Stimulated activated CD4-positive, alpha-beta T cell treated with anti-CD3 and anti-CD28 coated beads, Interleukin-2, amount 100 ng/mL, for 4 hours (primary cell): ENCODE measurements at places on chromosomes 3 and 15.

DNA sequence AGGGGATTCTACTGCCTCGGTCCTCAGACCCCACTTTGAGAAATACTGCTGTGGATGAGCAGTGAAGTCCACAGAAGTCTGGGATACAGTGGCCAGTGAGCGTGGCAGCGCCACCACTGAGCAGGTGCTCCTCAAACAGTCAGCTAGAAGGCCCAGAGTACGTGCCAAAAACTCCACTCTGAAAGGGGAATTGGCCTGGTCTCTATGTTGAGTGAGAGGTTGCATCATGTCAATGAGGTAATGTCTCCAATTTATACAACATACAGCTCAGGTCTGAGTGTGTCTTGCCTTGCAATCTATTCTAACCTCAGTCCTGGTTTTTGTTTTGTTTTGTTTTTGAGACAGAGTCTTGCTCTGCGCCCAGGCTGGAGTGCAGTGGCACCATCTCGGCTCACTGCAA, 53.3 kb upstream of the ETV5 start:
- no peak for DNase-seq

DNA sequence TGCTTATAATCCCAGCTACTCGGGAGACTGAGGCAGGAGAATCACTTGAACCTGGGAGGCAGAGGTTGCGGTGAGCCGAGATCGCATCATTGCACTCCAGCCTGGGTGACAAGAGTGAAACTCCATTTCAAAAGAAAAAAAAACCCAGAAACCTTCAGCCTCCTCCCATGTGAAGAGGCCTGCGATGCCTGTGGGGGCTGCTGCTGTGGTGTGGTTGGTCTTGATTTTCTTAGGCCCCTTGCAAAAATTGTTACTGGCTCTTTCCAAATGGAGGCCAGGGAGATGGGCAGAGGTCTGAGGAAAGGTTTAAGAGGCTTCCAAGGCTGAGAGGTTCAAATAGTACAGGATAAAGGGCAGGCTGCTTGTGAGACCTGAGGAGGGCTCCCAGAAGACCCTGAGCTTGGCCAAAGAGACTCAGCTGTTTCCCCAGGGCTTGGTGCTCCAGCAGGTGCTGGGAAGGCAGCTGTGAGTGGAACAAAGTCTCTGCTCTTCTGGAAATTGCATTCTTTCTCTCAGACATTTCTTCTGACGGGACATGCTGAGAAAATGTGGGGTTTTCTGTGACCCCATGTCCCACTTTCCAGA, 18.4 kb downstream of the GCSAM start:
- DNase-seq, result no peak

DNA sequence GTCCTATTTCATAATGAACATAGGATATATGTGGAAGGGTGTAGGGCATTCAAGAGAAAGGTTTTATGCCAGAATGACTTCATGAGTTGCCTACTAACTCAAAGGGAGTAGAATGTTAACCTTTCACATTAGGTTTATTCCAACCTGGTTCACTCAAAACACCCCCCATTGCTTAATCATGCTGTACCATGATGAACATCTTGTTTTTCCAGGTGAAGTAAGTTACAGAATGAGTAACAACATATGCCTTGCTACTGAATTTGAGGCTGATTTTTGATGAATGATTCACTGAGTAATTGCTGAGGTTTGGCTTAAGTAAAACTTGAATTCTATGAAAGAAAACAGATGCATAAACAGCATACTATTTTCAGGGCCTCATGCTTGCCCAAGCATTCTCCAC, 5.9 kb upstream of the CLDN16 start:
- DNase-seq, result no peak

DNA sequence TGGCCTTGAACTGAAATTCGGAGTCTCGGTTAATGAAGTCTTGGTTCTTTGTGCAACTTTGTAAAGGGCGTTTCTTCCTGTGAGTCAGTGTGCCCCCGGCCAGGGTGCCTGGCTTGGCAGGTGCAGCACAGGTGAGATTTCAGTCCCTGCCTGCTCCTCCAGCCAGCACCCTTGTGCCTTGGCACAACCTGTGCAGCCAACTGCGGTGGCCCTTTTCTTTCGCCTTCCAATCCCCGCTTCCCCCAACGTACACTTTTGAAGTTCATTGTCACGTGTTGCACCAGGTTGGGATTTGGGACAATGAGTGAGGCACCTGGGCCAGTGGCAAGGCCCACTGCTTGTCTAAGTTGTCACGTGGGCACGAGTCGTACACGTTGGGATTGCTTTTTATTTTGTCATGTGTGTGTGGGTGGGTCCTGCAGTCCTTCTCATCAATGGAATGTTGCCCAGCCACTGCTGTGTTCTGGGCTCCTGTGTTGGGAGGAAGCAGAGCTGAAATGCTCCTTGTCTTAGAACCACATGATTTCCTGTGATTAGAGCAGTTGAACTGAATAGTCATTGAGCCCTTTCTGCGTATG, 242.9 kb upstream of the BHLHE40 start:
- no peak for DNase-seq

GRCh38 chr15:101579631-101580163, 72.5 kb downstream of the TM2D3 start:
- DNase-seq, result no peak

DNA sequence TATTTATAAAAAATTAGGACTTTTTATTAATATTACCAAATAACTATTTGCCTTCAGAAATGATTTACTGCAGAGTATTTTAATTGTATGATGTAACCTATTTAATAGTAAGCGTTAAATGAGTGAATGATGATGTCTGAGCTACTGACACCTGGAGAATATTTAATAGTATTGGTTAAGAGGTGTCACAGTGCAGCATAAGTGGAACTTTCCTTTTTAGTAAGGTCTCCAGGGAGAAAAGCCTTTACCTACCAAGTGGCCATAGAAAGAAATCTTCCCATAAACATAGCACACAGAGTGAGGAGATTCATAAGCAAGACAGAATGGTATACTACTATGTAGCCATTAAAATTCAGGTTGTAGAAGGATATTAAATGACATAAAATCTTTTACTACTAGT, 441.7 kb downstream of the TBL1XR1 start:
- no peak for DNase-seq

- DNase-seq, result peak; percentile 58
These were observed at the start of gene HCLS1 for GRCh38 chr3:121660356-121661171. HCLS1 (minus strand) TSS chr3:121660903; CDS start chr3:121658347, 2,556 bp downstream.

- no peak for DNase-seq
These were observed 11.3 kb upstream of the RBSN start for GRCh38 chr3:15110206-15110605.

DNA sequence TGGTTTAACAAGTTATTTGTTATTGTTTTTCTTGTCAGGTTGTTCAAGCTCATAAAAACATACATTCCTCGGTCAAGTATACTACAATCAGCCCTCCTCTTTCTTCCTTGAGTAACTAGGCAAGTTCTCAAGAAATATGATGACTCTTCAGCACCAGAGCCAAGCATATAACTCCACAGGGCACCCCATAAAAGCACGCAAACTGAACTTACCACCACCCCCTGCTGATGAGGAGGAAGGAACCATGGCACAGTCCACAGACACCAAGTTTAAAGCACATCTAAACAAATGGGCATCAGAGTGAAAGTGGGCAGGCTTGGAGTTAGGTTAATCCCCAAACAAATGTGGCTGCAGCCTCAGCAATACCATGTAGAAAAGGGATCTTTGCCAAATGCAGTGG, 5.3 kb downstream of the IP6K2 start:
- DNase-seq, result no peak

- no peak for DNase-seq
These were observed 10.0 kb downstream of the SH3GL3 start for GRCh38 chr15:83457149-83457548.

DNA sequence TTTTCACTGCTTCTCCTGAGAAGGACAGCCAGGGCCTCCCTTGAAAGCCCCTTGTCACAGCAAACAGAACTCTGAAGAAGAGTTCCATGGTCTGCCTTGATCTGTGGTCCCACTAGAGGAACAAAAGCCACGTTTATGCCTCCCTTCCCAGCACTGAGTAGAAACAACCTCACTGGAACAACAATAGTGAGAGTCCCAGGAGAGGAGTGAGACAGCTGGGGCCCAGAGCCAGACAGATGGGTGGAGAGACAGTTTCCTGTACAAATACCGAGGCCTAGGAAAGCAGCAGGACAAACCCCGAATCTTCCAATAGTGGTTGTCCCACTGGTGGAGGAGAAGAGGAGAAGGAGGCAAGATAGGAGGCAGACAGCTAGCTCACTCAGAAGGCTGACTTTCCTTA, 106.1 kb downstream of the WDR76 start:
- no peak for DNase-seq

- no peak for DNase-seq
These were observed 35.5 kb upstream of the CCR2 start for GRCh38 chr3:46318207-46318927.
